ENCODE measurements at places on chromosomes 16 and 17.

DNA sequence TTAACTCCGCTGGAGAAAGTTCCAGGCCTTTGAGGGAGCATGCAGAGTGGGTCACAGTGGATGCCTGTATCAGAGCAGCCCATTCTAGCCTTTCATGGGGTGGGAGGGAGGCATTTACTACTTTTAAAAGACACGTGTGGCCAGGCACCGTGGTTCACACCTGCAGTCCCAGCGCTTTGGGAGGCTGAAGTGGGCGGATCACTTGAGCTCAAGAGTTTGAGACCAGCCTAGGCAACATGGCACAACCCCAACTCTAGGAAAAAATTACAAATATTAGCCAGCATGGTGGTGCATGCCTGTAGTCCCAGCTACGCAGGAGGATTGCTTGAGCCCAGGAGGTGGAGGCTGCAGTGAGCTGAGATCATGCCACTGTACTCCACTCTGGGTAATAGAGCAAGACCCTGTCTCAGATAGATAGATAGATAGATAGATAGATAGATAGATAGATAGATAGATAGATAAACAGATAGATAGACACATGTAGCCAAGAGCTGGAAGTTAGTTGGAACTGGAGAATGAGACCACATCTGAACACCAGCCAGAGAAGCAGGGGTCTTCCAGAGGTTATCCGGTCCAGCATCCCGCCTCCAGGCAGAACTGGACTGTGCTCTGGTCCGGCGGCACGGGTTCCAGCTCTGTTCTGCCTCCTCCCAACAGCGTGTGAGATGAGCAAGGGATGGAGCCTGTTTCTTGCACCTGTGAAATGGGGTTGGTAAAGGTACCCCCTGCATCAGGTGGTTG, 3.6 kb downstream of the ADCY7 start:
- DNase-seq, result no peak

DNA sequence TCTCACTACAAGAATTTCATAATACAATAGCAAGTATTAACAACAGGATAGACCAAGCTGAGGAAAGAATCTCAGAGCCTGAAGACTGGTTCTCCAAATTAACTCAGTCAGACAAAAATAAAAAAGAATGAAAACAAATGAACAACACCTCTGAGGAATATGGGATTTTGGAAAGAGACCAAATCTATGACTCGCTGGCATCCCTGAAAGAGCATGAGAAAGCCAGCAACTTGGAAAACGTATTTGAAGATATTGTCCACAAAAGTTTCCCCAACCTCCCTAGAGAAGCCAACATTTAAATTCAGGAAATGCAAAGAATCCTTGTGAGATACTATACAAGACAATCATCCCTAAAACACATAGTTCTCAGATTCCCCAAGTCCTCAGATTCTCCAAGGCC, 20.9 kb downstream of the NLRP1 start:
- DNase-seq, result no peak

- peak; percentile 8 for DNase-seq
Observed at GRCh38 chr16:668519-669171, 713 bp downstream of the RHOT2 start.

GRCh38 chr17:36755586-36755985, 154.2 kb downstream of the MRM1 start:
- no peak for DNase-seq

- DNase-seq, result no peak
Observed at GRCh38 chr17:32927201-32927723, 691 bp upstream of the TMEM98 start.

DNA sequence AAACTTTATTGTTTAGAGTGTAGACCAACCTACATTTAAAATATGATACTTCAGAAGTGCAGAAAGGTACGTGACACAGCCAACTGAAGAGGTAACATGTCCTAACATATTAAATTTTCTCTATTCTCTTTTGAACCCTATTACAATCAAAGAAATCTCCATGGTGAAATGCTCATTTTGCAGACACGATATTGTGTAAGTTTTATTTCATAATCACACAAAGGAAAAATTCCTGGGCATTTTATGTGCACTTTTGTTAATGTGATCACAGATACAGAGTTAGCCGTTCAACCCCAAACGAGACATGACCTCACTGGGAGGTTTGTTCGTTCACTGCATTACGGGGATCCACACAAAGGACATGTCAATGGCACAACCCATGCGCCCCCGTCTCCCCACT, 21.8 kb downstream of the KCNJ16 start:
- DNase-seq, result no peak

DNA sequence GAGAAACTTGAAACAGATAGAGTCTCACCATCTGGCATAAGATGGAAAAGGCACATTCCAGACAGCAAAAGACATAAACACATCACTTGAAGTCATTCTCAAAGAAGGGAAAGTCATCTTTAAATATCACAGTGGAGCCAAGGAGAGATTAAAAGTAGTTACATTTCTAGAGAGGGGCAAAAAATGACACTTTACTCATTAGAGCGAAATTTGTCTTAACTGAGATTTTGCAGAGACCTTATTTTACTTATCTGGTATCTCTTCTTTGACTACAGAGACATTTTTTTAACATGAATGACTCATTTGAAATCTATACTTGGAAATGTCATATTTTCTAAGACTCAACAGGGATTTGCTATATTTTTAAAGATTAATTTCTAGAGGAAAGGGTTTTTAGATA, 339.0 kb upstream of the KIF2B start:
- DNase-seq, result no peak

GRCh38 chr16:20901436-20902112, 1.0 kb downstream of the LYRM1 start:
- DNase-seq, result peak; percentile 70

GRCh38 chr17:44315760-44316731, 7.6 kb downstream of the RUNDC3A start:
- DNase-seq, result no peak

DNA sequence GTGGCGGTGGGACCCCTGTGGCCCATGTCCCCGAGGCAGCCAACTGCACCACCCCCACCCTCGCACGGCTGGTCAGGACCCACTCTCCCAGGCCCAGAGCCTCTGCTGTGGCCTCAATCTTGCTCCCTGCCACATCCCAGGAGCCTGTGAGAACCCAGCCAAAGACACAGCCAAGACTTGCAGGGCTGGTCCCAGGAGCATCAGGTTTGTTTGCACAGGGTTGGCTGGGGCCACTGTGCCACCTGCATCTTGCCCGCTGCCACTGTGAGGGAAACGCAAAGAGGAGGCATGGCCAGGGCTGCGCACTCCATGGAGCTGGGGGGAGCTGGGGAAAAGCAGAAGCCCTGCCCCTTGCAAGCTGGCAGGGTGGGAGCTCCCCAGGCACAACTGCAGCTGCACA, 92.5 kb downstream of the SSH2 start:
- DNase-seq, result no peak

GRCh38 chr16:10828851-10829366, 10.3 kb upstream of the TVP23A start:
- DNase-seq, result no peak

GRCh38 chr17:17739388-17740066, 58.3 kb downstream of the RAI1 start:
- no peak for DNase-seq

DNA sequence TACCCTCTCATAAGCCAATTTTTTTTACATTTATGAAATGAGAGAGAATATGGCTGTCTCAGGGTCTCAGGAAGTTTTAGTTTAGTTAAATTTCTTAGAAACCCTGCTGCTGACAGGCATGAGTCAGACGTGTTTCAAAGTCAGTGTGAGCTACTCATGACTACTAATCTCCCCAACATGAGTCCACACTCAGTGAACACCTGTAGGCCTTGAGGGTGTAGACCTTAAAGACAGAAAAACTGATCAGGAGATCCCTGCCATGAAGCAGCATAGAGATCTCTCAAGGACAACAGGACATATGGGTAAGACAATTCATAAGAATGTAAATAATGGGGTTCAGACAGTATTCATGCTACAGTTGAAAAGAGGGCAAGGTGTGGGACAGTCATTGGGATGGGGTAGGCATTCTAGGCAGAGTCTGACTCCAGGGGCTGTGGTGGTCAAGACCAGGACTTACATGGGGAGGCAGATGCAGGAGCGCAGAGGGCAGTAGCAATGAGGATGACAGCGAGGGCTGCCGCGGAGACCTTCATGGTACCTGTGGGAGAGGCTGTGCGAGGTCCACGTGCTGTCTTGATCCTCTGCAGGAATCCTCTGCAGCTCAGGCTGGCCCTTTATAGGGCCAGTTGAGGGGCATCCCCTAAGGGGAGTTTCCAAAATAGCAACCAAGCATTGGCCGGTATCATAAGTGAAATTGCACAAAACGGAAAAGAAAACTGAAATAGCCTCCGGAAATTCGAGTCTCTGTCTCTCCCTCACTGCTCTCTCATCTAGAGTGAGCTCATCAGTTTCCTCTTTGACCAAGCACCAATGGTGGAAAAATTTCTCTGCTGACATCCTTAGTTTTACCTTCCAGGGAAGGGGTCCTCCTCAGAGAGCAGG, at the start of gene CCL5:
TSS of gene CCL5 (minus strand) at position 588 of the 882 bp plus-strand sequence.
- no peak for DNase-seq

GRCh38 chr16:57092786-57093411, 516 bp downstream of the CPNE2 start:
- DNase-seq, result peak; percentile 35

GRCh38 chr16:70726892-70727361, 41.1 kb upstream of the MTSS2 start:
- no peak for DNase-seq

- no peak for DNase-seq
Observed at GRCh38 chr16:31149332-31149731, 534 bp downstream of the PRSS36 start.

GRCh38 chr16:80725566-80726162, 78.7 kb downstream of the CDYL2 start:
- DNase-seq, result no peak

GRCh38 chr16:50006964-50007363, 18.1 kb upstream of the CNEP1R1 start:
- DNase-seq, result no peak

DNA sequence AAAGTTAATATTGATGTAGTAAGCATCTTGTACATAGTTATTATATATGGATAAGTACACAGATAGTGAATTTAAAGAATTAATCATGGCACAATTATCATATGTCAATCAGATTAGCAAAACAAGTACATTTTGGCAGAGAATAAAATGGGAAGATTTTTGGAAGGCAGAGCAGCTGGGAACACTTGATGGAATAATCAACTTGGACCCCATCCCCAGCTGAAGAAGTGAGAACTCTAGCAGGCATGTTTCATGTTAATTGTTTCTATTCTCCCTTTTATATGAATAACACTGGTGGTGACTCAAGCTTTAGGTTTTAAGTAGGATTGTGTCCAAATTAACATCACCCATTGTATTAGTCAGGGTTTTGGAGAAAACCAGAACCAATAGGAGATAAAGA, 198.7 kb downstream of the KCNJ2 start:
- DNase-seq, result no peak

DNA sequence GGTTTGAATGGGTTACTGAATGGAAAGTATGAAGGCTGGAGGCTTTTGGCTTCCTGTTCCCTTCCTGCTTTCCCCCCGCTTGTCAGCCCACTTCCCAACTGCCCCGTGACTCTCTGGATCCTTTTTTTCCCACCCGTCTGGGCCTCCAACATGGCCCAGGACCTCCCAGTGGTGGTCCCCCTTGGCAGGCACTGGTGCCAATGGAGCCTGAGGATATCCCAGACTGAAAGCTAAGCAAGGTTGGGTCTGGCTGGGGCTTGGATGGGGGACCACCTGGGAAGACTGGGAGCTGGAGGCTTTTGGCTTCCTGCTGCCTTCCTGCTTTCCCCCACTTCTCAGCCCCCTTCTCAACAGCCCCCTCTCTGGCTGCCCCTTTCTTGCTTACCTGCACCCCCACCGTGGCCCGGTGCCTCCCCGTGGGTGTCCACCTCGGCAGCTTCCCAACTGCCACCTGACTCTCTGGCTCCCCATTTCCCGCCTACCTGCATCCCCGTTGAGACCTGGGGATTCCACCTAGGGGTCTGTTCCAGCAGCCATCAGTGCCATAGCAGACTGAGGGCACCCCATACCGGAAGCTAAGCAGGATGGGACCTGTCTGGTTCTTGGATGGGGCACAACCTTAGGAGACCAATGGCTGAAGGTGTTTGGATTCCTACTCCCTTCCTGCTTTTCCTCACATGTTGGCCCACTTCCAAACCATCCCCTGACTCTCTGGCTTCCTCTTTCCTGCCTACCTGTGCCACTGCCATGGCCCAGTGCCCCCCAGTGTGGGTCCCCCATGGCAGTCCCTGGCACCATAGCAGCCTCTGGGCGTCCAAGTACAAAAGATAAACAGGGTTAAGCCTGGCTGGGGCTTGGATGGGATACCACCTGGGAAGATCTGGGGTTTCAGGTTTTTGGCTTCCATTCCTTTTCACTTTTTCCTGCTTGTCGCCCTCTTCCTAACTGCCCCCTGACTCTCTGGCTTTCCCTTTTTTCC, 2295.3 kb downstream of the TP53TG3F start:
- DNase-seq, result no peak

- no peak for DNase-seq
Observed at GRCh38 chr16:47310792-47311211, 150.1 kb downstream of the ITFG1 start.

- no peak for DNase-seq
Observed at GRCh38 chr16:50989047-50989446, 162.0 kb downstream of the SALL1 start.

- no peak for DNase-seq
Observed at GRCh38 chr17:70375406-70375805, 206.1 kb downstream of the KCNJ2 start.

- no peak for DNase-seq
Observed at GRCh38 chr17:79812353-79813258, 15.7 kb upstream of the CBX8 start.

DNA sequence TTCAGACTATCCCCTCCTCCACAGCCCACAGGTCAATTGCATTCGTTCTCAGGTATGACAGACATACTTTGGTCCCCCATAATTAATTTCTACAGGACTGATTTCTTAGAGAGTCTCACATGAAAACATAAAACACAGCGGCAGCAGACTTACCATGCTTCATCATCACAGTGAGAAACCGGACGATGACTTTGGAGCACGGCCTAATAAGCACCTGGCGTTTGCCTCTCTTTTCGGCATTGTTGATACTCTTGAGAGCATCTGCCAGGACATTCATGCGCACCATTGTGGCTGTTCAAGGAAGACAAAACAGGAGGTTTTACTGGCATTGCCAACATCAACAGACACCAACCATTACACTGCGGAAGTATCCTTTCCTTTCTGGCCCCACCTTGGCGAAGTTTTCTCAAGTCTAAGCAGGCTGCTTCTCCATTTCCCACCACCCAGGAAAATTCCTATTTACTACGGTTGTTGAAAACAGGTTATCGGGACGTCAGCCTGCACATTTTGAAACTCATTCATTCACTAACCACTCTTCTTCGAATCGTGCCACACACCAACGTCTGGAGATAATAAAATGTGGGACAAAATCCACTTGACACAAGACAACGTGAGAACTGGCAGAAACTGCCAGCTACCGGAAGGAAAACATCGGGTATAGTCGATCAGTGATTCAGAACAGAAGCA, 1.2 kb downstream of the RPS15A start:
- DNase-seq, result no peak

- no peak for DNase-seq
Observed at GRCh38 chr16:60771138-60771537, 1265.1 kb downstream of the CDH8 start.

GRCh38 chr17:35560703-35561102, at the start of gene SLFN14:
SLFN14 (minus strand) TSS chr17:35560819; CDS start chr17:35558062, 2,757 bp downstream.
- peak; percentile 42 for DNase-seq

- no peak for DNase-seq
Observed at GRCh38 chr16:29738514-29738913, 7.3 kb downstream of the C16orf54 start.

Data from KG1 (cell line).